ENCODE measurements at places on chromosomes 3 and 15.

GRCh38 chr3:47746264-47746663 is 35.4 kb downstream of the SMARCC1 start:
- DNase-seq, result no peak

GRCh38 chr3:148925845-148926244 is 60.7 kb downstream of the CPA3 start:
- no peak for DNase-seq

GRCh38 chr15:84819291-84819768 is 2.2 kb downstream of the ALPK3 start:
- DNase-seq, result no peak

DNA sequence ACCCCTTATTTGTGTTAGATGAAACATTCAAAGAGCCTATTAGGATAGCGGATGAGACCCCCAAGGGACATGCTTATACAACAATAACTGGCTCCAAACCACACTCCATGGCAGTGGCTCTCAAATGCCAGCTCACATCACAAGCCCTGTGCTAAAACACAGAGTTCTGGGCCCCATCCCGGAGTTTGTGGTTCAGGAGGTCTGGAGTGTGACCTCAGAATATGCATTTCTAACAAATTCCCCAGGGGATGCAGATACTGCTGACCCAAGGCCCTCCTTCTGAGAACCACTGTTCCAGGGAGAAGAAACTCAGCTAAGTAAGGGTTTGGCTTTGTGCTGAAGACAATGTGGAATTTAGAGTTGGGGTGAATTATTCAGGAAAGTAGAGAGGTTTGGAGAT is 3.6 kb downstream of the CCRL2 start:
- no peak for DNase-seq

DNA sequence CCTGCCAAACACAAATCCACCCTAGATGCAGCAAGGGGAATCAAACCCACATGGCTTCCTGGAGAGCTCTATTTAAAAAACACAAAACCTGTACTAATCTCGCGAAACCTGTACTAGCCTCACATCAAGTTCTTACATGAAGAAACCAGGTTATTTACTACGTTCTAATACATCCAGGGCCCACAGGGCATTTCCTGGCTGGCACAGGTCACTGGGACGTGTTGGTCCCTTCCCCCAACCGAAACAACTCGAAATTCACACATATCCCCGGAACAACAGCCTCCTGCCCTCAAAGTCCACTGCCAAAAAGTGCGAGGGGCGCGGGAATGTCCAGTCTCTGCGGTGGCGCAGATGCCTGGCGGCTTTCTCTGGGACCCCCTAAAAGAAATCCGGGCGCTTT is 955 bp downstream of the CDCP1 start:
- no peak for DNase-seq

DNA sequence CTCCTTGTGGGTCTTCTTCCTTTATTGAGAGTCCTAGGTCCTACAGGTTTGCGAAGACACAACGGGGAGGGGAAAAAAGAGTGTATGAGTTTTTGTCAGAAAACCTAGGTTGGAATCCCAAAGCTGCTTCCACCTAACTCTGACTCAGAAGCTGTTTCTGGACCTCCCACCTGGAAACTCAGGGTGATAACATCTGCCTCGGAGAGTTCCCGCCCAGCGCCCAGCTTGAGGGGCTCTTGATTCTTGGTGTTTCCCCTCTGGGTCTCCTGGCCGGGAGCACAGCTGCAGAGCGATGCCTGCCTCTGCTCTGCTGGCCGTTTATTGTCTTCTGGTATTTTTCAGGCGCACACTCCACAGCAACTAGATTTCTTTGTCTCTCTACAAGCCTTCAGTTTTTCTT is 52.9 kb upstream of the MYZAP start:
- no peak for DNase-seq

- DNase-seq, result no peak
Measured at GRCh38 chr3:4724051-4724629, 231.0 kb downstream of the ITPR1 start.

DNA sequence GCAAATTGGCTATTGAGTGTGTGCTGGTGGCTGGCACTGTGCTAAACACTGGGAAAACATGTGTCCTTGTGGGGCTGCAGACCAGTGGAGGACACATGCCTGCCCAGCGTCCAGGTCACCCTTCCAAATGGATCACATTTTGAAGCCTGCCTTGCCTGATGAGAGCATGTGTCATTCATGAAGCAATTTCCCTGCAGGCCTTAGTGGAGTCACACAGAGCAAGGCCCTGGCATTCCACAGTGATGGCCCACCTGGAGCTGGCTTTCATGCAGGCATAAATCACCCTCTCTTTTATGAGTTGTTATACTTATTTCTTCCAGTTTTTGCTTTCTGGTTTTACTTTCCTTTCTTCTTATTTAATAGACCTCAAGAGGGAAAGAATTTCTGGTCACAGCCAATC is 219.5 kb downstream of the EPHB1 start:
- DNase-seq, result no peak

DNA sequence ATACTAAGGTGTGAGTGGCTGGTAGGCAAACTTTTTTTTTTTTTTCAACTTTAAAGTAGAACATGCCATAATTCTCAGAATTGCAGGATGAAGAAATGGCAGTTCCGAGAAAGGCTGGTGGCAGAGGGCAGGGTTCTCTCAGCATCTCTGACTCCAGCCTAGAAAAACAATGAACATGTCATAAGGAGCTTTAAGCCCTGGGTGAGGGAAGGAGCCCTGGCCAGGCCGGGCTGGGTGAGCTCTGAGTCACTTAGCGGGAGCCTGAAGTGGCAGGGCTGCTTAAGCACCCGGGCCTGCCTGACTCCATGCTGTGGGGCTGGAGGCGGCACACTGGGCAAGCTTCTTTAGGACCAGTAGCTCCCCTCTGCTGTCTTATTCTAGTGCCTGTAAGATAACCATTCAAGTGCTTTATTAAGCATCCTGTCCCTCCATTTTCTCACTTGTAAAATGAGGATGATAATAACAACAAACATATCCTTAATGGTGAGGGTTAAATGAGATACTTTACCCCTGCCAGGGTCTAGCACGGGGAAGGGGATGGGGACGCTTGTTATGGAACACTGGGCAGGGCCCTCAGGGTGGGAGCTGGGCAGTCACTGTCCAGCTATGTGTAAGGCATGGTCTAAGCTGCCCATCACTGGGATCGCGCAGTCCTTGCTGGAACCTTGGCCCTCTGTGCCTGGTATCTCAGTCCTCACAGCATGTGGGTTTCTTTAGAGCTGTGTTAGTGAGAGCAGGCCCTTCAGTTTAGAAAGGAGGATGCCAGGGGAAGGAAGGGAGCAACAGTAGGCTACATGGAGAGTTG is 18.4 kb downstream of the SMAD6 start:
- no peak for DNase-seq

GRCh38 chr3:138946663-138947494 is at the start of the genes FOXL2 and FOXL2NB:
TSS of gene FOXL2 (minus strand) at chr3:138947137. CDS start at chr3:138946722, 415 bp downstream.
TSS of gene FOXL2NB (plus strand) at chr3:138947217. CDS start at chr3:138947365, 148 bp downstream.
- no peak for DNase-seq

- no peak for DNase-seq
Measured at GRCh38 chr3:119657887-119658702, 2.3 kb downstream of the POPDC2 start.

DNA sequence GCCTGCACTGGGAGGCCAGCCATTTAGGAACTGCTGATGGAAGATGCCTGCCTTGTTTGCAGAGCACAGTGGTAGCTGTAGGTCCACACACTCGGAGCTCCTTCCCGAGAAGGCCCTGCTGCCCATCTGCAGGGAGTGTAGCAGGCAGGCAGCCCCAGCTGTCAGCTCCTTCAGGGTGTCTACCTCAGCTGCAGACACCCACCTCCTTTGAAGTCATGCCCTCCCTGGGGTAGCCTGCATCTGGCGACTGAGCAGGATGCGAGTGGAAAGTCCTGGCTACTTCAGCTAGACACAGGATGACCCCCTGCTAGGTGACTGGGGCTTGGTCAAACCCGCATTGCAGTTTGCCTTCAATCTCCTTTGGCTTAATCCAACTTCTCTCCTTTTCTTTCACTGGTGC is 93.2 kb upstream of the TLE3 start:
- no peak for DNase-seq

DNA sequence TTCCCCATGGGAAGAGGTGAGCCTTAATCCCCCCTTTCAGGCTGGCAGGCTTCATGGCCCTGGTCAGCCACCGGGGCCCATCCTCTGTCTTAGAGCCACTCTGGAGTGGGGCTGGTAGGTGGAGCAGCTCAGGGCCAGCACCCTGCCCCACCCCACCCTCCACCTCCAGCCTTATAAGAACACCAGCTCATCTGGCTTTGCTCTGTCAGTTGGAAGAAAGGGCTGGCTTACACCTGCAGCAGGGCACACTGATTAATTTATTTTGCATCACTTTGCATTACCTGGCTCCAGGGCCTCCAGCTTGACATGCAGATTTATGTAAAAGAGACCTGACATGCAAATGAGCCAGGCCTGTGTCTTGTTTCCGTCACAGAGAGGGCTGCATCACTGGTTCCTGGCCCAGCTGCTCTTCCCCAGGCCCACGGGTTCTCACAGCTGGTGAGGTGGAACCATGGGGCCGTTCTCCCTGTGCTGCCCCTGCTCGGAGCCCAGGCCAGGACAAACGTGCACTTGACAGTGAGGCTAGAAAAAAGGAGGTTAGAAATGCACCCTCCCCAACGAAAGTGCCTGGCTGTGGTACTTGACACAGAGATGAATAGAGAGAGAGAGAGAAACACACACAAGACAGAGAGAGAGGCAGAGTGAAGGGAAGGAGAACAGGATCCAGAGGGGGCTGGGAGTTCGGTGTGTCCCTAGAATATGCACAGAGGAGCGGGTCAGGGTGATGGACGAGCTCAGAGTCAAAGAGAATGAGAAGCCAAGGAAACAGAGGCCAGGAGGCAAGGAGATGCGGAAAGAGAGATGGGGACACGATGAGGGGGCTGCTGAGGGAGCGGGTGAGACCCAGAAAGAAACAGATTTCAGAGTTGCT is 44.5 kb upstream of the MAGEF1 start:
- DNase-seq, result no peak

- no peak for DNase-seq
Measured at GRCh38 chr3:119360736-119361462, 66.7 kb downstream of the ARHGAP31 start.

DNA sequence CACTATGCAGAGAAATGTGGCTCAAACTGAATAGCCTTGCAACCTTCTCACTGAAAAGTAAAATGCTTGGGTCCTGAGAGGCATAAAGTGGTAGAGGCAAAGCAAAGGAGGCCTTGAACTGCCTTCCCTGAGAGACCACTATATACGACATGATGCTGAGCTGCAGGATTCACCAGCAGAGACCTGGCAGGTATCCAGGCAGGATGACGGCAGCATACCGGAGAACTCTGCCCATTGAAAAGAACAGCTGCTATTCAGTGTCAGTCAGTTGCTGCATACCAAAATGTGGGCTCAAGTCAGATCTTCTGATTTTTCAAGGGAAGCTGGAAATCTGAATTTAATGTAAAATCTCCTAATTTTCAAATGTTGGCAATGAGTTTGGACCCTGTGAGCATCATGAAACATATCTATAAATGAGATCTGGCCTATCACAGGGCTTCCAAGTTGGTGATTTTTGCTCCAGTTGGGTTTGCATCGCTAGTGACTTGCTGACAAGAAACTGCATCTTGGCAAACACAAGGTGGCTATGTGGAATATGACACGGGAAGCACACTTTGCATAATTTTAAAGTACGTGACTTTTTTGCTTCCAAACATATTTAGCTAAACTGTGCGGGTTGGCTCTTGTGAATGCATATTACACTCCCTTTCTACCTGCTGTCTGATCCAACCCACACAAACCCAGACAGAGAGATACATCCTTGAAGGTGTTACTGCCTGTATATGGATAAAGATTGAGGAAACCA is 529.0 kb downstream of the AGBL1 start:
- no peak for DNase-seq

DNA sequence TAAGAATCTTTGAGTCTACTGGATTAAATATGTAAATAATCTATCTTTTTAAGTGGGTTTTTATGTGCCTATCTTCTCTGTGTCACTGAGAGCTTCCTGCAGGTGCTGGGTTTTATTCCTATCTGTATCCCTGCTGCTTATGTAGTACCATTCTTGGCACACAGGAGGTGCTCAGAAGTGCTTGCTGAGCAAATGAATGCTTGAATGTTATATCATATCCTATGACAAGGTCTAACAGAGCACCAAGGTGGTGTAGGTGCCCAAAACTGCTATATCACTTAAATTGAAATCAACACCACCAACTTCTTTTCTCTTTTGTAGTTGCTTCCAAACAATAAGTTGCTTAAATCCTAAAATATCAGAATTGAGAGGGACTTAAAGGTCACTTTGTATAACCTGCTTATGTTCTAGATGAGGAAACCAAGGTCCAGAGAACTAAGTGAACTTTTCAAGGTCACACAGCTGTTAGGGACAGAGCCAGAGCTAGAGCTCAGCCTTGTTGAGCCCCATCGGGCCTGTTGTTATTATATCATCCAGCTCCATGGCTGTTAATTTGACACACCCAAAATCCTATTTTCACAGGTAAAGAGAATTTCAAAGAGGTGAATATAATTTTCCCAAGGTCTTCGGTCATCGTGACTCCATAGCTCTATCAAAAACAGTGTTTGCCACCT is 46.0 kb downstream of the CCNL1 start:
- no peak for DNase-seq
